ENCODE measurements at places on chromosomes 7 and 10.

DNA sequence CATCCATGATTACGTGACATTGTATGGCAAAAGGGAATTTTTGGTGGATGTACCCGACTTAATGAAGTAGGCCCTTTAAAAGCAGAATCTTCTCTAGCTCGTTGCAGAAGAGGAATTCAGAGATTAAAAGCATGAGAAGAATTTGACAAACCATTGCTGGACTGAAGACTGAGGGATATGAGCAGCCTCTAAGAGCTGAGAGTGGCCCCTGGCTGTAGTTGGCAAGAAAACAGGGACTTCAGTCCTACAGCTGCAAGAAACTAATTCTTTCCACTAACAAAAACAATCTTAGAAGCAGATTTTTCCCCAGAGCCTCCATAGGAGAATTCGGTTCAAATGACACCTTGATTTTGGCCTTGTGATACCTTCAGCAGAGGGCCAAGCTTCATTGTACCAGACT, 34.1 kb downstream of the MACC1 start:
- no peak for DNase-seq

GRCh38 chr10:598415-599170, 90.9 kb downstream of the DIP2C start:
- peak; percentile 20 for DNase-seq

GRCh38 chr7:73992101-73992562, 35.8 kb upstream of the ELN start:
- peak; percentile 71 for DNase-seq

DNA sequence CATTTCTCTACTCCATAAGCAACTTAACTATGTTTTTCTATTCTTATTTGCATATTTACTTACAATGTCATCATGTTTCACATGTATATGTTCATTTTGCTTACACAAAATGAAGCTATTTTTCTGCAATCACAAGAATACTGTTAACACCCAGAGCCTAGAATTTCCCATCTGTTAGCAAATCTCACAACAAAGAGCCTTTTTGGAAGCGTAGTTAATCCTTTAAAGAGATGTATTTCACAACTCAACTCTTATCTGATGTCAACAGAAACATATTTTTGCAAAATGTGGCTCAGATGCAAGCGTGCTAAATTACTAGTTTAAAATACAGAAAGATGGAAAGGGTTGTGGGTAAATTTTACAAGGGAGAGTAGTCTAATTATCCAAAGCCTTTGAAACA, 110.6 kb upstream of the COL1A2 start:
- no peak for DNase-seq

GRCh38 chr7:44977304-44977958, 1.4 kb downstream of the MYO1G start:
- DNase-seq: no peak

DNA sequence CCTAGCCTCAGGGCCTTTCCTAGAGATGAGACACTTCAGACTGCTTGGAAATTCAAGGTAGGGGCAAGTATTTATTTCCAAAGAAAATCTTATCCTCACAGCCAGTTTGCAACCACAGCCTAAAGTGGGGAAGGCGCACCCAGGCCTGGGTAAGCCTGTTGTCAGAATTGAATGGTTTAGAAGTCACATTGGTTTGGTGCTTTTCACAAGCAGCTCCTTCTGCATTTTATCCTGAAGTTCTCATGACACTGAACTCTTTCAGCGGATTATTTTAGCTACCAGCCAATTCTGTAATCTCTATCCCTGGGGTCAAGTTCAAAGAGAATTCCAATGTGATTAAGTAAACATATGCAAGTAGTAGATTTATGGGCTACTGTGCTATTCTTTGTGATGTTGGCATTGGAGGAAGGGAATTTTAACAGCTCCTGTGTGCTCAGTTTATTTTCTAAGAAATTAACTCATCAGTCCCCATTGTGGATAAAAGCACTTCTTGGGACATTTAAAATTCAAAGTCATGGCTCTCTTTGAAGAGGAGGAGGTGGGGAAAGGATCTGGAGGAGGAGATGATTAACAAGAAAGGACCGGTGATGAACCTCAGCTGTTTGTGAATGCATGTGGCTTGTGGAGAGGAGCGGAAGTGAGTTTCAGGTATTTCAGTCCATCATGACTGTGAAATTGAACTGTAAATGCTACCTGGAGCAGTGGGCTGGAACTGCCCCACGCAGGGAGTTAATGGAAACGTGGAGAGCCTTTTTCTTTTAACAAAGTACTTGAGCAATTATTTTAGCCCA, 90.2 kb upstream of the CACUL1 start:
- DNase-seq: no peak

DNA sequence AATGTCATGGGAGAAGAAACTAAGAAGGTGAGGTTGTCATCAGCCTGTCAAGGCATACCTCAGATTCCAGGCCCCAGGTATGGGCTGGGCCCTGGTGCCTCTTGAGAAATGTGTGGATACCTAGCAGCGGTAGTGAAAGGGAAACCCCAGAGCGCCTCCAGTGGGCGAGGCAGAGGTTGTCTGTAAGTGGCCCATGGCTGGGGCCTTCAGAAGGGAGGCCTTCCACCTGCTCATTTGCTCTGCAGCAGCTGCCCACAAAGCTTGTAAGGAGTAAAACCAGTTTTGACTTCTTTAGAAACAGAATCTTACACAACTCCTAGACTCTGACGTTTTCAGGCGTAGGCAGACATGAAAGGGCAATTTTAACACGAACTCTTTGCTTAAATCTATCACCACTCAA, 509.9 kb downstream of the PARD3 start:
- DNase-seq: no peak

GRCh38 chr7:79495544-79496272, 42.2 kb upstream of the MAGI2 start:
- no peak for DNase-seq

All from left ventricle myocardium superior (tissue), 1 donor.